ENCODE measurements at places on chromosomes 7 and 10.

GRCh38 chr10:10786109-10787090, 231.3 kb upstream of the CELF2 start:
- no peak for DNase-seq

GRCh38 chr10:118590334-118590733, 5.1 kb downstream of the PRLHR start:
- DNase-seq, result no peak

- DNase-seq, result no peak
Observed at GRCh38 chr10:90912854-90913479, 7.9 kb downstream of the ANKRD1 start.

GRCh38 chr10:8279598-8279997, 225.1 kb downstream of the GATA3 start:
- DNase-seq, result no peak

DNA sequence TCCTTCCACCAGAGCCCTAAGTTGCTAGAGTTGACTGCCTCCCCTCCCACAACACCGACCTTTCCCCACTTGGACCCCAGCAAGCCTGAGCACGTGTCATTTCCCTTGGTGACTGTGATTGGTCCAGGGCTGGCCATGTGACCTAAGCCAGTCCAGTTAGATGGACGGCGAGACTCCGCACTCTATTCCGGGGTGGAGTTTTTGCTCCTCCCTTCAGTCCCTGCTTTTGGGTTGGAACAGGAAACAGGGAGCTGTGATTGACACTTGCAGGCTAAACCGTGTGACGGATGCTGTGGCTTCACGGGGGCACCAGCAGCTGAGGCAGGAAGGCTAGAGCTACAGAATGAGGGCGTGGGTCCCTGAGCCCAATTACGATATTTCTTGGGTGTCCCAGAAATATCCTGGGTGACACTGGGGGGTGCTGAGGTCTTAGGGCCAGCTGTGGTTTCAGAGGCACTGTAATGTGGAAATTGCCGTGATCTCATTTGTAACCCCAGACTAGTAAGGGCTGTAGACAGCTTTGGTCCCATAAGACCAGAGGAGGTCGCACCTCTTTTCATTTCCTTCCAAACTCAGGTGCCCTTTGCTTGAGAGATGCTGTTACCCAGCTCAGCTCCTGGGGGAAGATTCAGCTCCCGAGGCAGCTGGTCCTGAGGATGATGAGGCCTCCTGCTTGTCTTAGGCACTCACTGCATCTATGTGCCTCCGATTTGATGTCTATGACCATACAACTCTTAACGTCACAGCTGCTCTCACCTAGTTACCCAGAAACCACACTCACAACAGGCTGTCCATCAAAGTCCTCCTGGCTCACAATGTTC, 102.7 kb upstream of the NPTX2 start:
- DNase-seq, result no peak

- no peak for DNase-seq
Observed at GRCh38 chr10:3220853-3221252, 48.3 kb upstream of the PITRM1 start.

- DNase-seq, result no peak
Observed at GRCh38 chr7:65307651-65308299, 65.9 kb upstream of the ZNF92 start.

DNA sequence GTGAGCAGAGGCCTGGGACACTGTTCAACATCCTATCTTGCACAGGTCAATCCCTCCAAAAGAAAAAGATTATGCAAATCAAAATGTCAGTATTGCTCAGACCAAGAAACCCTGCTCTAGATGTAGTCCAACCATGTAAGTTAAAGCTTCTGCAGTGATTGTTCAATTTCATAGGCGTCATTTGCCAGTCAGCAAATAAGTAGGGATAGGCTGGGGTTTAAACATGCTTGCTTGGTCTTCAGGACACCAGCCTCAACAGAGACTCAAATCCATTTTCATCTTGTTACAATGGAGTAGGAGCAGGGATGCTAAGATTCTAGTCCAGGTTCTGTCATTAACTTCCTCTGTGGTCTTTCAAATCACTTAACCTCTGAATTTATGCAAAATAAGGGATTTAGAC, 89.1 kb downstream of the NRP1 start:
- no peak for DNase-seq

- DNase-seq, result no peak
Observed at GRCh38 chr10:93080350-93081046, 6.8 kb downstream of the CYP26A1 start.

DNA sequence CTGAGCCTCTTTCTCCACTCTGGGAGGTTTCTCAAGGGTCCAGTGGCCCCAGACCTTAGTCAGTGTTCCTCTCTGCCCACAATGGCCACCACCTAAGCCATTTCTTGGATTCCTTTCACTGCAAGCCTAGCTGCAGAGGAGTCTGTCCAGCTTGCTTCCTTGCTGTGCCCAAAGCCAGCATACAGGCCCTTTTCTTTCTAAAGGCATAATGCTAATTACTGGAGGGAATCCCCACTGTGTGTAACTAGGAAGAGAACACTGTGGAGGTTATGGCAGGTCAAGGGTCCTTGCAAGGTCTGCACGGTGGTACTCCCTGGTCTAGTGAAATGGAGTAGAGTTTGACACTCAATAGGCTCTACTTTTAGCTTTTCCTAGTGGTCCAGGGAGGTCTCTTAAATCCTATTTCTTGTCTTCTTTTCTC, 70.4 kb upstream of the CC2D2B start:
- DNase-seq, result no peak

DNA sequence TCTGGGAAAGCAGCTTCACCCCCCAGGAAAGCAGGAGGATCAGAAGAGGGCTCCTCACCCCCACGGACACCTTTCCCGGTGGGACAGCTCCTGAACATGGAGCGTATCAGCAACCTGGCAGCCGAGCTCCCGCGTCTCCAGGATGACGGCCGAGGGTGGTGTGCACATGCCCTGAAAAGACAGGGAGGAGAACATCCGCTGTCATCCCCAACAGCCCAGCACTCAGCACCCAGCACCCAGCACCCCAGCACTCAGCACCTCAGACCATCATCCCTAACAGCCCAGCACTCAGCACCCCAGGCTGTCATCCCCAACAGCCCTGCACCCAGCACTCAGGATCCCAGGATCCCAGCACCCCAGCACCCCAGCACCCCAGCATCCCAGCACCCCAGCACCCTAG, 3.9 kb upstream of the CFAP46 start:
- no peak for DNase-seq

DNA sequence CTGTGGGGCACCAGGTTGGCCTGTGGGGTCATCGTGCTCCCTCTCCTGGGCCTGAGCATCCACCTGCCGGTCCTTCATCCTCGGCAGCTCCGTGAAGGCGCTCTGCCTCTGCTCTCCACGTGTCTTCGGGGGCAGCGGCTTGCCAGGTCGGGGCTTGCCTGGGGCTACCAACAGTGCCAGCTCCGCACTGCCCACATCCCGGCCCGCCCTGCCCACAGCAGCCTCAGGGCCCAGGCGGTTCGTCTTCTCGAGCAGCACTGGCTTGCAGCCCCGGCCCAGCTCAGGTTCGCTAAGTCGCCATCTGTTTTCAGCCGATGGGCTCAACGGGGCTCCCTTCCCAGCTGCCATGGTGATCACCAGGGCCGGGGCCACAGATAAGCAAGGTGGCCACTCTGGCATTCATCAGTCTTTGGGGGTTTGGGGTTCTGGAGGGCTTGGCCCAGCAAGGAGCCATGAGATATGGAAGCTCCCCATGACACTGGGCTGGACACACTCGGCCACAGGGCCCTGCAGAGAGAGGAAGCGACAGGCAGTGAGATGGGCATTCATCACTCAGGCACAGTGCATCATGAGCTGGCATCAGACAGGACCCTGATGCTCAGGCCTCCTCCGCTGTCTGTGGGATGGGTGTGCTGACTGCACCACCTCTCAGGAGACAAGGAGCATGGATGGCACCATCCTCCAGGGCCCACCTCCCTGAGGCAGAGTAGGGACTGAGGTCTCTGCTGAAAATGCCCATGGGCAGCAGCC, 15.5 kb downstream of the ZNF488 start:
- DNase-seq, result peak; percentile 51

- DNase-seq, result no peak
Observed at GRCh38 chr10:70762441-70763175, 22.6 kb downstream of the TBATA start.

GRCh38 chr10:1117651-1118050, 61.5 kb downstream of the WDR37 start:
- DNase-seq, result no peak

- no peak for DNase-seq
Observed at GRCh38 chr7:70619659-70620058, 512.3 kb upstream of the GALNT17 start.

DNA sequence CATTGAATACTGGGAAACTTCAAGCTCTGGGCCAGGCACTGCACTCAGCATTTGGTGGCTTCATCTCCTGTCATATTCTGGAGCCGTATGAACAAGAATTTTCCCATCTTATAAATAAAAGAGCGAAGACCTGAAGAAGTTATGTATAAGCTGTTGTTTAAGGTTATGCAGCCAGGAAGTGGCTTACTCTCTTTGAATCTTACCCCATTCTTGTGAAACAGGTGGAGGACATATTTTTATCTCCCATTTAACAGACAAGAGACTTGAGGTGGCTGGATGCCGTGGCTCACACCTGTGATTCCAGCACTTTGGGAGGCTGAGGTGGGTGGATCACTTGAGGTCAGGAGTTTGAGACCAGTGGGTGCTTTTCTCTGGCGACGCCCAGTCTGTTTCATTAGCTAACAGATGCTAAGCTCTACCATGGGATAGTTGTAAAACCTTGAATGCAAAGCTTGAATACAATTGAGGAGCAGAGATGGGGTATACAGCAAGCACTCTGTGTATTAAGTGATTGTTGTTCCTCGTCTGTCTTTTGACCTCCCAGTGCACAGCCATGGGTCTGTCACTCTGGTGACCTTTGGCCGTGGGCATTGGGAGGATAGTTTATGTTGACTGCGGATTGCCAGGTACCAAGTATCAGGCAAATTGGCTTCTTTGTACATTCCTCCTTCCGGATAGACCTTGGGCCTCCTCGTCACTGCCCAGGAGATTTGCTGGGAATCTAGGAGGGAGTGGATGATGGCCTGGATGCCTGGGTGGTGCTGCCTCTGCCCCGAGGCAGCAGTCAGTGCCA, 85.8 kb downstream of the GRK5 start:
- DNase-seq, result no peak

DNA sequence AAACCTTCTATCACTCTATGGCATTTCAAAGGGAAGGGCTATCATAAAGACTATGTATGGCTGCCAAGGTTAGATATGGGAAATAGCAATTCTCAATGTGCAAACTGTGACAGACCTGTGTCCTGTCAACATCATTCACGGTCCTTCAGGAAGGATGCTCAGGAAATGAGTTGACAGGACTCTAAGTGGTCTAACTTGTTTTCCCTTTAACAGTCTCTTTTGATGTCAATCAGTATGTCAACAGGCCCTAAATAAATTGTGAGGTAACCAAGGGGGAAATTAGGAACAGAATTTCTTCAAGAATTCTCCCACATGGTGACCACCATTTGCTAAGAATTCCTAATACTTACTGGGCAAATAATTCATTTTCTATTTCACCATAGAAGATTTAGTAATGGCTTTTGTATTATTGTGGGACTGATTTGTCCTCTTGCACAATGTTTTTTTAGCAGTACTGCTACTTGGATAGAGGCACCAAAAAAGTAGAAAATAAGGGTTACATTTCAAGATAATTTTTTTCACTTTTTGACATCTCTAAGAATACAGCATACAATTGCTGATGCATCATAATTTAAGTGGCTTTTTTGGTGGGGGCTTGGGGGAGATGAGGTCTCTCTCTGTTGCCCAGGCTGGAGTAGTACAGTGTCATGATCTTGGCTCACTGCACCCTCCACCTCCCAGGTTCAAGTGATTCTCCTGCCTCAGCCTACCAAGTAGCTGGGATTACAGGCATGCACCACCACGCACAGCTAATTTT, 275.8 kb downstream of the CACNA2D1 start:
- no peak for DNase-seq

GRCh38 chr7:151404216-151405011, 5.4 kb downstream of the WDR86 start:
- DNase-seq, result no peak

GRCh38 chr7:124480036-124480820, 285.4 kb downstream of the GPR37 start:
- no peak for DNase-seq

GRCh38 chr7:3482147-3482921, 181.3 kb downstream of the SDK1 start:
- no peak for DNase-seq

DNA sequence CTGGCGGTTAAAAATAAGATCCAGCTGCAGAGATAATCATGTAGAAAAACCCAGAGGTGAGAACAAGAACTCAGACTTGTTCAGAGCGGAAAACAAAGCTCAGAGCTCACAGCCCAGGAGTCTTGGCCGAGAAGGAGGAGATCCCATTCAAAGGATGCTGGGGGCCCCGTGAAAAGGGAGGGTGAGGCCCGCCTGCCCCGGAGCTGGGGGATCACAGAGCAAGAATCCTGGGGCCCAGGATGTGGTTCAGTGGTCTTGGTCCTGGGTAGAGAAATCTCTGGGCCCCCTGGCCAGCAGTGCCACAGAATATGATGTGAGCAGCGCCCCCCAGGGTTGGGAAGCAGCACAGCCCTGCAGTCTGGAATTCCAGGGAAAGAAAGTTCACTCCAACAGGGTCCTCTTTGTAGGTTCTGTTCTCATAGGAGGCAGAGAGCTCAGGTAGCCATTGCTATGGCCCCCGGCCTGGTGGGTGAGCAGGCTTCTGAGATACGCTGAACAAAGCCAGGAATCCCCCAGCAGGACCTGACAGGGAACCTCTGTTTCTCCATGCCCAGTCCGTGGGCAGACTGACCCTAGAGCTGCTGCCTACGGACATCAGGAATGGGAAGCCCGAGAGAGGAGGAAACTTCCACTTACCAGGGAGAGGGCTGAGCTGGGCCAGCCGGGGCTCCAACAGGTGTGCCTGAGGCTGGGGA, 77.7 kb upstream of the GNA12 start:
- DNase-seq, result no peak

- peak; percentile 90 for DNase-seq
Observed at GRCh38 chr10:30736685-30737232, 107.2 kb upstream of the LYZL2 start.

All from tibial artery (tissue), 4 donors.